ENCODE measurements at places on chromosomes 11 and 22.

- peak; percentile 30 for DNase-seq
These were observed 612 bp downstream of the XBP1 start for GRCh38 chr22:28799606-28800307.

DNA sequence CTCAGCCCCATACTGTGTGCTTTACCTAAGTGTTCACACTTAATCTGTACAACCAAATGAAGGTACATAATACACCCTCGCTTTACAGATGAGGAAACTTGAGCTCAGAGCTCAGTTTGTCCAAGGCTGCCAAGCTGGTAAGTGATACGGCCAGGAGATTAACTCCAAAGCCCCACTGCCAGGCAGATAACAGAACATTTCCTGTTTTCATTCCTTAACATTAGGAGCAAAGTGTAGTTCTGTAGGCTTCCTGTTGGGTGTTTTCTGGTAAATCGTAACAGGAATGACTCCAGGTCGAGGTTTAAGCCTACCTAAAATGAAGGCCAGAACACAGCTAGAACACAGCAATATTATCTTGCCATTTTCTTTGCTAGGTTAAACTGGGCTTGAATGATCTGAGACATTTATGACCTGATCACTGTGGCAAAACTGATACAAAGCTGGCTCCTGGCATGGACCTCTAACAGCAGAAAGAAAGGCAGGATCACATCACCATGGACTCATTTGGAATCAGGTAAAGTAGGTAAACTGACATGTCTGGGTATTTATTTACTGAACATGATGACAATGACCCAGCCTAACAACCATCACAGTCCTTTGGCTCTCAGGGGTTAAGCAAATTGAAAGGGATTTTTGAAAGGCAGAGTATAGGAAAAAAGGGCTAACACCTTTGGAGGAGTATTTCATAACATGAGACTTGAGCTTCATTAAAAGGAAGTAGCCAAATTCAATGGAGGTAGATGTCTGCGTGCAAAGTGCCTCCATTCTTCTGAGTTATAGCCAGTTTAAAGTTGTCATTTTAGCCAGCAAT, 3.9 kb upstream of the NUP50 start:
- DNase-seq: no peak

DNA sequence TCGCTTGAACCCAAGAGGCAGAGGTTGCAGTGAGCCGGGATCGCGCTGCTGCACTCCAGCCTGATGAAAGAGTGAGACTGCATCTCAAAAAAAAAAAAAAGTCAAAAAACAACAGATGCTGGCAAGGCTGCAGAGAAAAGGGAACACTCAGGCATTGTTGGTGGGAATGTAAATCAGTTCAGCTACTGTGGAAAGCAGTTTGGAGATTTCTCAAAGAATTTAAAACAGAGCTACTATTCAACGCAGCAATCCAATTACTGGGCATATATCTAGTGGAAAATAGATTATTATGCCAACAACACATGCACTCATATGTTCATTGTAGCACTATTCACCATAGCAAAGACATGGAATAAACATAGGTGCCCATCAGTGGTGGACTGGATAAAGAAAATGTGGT, 89.7 kb downstream of the EFCAB6 start:
- no peak for DNase-seq

GRCh38 chr11:63042596-63042995, 27.0 kb upstream of the SLC22A8 start:
- DNase-seq: no peak

- DNase-seq: no peak
These were observed 309.6 kb downstream of the TBC1D22A start for GRCh38 chr22:47071807-47072641.

GRCh38 chr22:40593460-40594273, 42.9 kb downstream of the MRTFA start:
- no peak for DNase-seq

DNA sequence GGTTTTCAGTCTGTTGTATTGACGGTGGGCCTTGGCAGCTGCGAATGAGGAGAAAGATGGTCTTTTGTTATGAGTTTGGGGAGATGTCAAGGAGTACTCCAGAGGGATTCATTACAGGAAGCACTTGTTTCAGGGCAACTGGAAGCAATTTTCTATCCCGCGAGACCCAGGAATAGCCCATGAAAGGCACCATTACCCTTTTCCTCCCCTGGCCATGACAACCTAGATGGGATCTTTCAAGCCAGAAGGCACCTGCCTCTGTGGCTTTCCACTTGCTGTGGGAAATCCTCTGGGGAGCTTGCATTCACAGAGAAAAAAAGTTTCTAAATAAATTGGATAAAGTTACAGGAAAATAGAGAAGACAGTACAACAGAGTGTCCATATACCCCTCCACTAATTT, 2.7 kb downstream of the ZNF215 start:
- no peak for DNase-seq

DNA sequence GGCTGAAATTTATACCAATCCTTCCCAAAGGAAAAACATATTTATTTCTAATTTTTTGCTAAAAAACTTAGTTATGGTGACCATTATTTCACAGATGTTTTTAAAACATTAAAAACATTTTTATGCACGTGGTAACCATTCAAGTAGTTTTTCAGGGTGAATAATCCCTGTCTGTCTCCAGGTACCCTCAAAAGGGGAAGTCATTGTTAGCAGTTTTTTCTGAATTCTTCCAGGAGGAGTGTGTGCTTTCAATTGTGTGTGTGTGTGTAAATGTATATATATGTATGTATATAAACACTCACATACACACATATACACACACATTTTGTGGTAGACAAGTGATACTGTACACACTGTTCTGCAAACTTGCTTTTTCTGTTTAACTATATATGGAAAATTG, 43.9 kb downstream of the MIAT start:
- no peak for DNase-seq

DNA sequence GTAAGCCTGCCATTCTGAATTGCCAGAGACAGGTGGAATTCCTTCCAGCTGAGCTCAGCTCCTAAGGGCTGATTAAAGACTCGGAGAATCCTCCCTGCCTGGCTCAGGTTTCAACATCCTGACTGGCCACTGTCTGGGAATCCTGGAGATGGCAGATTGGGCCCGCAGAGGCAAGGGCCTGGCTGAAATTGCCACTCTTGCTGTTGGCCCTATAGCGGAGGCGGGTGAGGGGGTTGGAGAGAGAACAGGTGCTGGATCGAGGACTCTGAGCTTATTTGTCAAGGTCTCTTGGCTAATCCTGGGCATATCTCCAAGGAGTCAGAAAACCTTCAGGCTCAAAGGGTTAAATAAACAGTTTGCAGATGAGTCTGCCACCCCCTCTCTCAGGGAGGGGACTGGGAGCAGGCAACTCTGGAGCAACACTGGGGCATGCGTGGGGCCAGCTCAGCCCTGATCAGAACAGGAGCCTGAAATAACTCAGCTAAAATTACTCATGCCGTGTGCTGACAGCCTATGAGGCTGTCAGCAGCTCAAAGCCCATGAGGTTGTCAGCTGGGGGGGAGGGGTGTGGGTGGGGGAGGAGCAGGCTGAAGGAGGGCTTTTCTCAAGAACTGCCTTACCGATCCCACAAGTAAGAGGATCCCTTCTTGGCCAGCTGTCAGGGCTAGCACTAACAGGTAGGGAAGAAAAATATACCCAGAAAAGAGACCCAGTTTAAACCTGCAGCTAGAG, 14.7 kb upstream of the MFRP start:
- peak; percentile 54 for DNase-seq

- DNase-seq: no peak
These were observed 1.6 kb upstream of the E2F8 start for GRCh38 chr11:19242179-19242932.

DNA sequence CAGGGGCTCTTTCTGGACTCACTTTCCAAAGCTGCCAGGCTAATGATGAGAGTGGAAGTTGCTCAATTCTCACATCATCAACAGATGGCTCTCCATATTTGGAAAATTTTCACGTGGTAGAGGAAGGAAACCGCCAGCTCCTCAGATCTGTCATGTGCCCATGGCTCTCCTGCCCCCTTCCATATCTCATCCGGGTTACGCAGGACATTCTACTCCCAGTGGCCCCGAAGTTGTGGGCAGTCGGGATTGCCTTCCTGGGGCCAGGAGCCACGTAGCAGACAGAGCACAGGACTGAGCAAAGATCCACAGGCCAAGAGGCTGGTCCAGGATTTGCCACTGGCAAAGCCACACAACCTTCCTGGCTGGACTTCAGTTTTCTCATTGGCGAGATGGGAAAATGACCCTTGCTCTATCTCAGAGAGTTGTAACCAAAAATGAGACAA, 38.8 kb downstream of the RPUSD4 start:
- no peak for DNase-seq

DNA sequence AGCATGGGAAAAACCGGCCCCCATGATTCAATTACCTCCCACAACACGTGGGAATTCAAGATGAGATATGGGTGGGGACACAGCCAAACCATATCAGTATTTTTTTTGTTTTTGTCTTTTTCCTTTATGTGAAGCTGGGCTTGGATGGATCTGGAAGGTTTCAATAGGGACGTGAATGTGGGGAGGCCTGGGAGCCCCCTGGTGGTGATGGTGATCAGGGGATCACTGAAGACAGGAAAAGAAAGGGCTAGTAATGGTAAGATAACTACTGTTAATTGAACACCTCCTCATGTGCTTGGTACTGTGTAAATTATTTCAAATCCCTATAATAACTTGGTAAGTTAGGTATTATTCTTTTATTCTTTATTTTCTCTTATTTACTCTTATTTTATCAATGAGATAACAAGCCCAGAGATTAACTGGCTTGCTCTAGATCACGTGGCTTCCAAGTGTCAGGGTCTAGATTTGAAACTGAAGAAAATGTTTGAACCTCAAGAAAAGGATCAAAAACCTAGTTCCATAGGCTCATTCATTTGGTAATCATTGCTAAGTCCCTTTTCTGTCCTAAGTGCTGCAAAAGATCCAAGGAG, 364.2 kb downstream of the TENM4 start:
- DNase-seq: no peak

DNA sequence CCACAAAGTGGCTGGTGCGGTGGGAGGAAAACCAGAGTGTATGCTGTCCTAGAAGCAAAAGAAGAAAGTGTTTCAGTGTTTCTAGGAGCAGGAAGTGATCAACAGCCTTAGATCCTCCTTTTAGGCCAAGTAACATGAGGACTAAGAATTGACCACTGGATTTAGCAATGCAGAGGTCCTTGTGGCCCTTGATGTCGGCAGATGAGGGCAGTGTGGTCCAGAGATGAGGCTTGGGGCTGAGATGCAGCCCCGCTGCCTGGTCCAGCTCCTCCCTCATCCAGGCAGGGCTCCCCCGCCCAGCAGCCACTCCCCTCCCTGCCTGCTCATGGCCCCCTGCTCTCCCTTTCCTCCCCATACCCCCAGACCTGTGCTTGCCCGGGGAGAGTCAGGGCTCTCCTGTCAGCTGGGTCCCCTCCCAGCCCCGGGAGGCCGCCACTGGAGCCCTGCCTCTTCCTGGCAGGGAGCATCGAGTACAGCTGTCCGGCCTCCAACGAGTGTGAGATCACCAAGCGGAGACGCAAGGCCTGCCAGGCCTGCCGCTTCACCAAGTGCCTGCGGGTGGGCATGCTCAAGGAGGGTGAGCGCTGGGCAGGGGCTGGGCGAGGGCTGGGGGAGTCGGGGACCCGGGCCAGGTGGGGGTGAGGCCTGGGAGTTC, 3.7 kb downstream of the TRMT112 start:
- DNase-seq: no peak

DNA sequence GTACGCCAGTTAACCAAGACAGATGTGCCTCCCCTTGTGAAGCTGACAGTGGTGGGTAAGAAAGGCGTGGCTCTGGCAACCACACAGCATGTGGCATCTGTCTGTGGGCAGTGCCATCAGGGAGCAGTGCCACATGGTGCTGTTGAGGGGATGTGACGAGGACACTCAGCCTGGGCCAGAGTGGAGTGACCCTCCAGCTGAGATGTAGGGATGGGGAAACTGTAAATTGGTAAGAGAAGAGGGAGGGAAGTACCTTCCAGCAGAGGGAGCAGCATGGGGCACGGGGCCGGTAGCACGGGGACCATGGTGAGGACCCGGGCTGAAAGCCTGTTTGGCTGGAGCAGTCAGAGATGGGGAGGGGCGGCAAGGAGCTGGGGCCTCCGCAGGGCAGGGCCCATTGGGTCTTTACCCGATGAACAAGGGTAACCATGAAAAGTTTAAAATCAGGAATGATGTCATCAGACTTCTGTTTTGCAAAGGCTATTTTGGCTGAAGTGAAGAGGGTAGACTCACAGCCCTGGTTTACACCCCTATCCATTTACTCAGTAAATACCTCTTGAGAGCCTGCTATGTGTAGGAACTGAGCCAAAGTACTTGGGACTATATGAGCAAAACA, 10.4 kb downstream of the TMPRSS6 start:
- DNase-seq: no peak

GRCh38 chr11:17593466-17594245, 46.6 kb downstream of the OTOG start:
- DNase-seq: no peak

- no peak for DNase-seq
These were observed 4.7 kb downstream of the SIK2 start for GRCh38 chr11:111606986-111607385.

DNA sequence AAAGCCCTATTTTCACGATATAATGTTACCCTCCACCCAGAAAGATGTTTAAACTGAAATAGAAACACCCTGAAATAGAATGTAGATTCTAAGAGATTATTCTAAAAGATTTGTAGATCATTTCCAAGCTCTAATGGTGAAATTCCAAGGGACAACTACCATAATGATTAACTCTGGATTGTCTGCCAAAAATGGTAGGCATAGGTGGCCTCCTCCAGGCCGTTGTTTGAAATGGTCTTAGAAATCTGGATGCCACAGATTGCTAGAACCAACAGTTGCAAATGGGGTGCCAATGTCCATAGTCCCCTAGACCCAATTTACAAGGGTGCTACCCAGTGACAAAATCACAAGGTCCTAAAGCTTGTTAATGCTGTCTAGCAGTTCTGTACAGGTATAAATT, 6.7 kb upstream of the SLC6A5 start:
- DNase-seq: no peak

DNA sequence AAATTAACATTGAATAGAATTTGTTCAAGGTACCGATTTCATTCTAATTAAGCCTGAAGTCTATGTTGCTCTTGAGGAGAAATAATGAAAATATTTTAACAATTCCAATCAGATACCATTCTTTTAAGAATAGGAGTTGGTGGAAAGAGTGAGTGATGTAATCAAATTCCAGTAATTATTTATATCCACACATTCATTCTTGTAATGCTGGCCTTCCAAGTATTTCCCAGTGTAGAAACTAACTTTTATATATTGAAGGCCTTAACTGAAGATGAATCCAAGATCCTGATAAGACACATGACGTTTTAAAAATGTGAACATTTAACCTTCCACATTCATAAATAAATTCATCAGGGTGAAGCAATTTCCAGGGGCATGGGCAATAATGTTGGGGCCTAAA, 36.6 kb upstream of the PAX6 start:
- no peak for DNase-seq
